ENCODE measurements at places on chromosomes 4 and X.

GRCh38 chrX:23664496-23664895, 2.8 kb upstream of the PRDX4 start:
- DNase-seq: no peak

DNA sequence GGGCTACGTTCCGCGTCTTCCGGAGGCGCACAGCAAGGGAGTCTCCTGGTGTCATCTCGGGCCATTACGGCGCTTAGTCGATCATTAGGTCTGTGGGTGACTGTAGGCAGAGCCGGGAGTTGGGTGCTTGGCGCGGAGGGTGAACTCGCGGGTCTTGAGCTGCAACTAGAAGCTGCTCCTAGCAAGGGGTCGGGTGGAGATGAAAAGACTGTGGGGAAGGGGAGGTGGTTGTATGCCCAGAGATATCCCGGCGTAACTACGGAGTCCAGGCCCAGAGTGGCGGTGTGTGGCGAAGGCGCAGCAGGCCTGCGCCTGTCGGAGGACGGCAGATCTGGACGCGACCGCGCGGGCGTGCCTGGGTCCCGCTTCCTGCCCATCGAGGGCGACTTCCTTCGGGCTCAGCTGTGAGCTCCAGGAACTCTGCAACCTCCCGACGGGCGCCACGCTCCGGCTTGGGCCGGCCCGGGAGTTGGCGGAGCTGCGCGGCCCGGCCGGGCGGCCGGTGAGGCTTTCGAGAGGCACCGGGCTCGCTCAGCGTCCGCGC, 2.7 kb upstream of the NKX3-2 start:
- no peak for DNase-seq

DNA sequence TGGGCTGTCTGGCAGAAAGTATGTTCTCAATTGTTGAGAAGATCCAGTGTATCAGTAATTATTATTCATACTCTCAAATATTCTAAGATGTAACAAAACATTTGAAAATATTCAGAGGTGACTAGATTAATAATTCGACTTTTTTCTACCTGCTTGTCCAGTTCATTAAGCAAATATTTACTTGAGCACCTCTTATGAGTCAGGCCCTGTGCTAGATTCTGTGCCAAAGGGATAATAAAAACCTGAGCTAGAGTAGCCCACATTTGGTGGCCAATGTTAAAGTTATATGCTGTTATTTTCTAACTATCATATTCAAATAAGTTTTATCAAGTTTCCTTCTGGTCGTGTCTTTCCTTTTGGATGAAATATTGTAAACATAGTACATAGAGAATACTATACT, 58.5 kb downstream of the ARHGAP10 start:
- no peak for DNase-seq

GRCh38 chrX:74293343-74293946, 10.5 kb upstream of the ZCCHC13 start:
- DNase-seq: peak; percentile 55

DNA sequence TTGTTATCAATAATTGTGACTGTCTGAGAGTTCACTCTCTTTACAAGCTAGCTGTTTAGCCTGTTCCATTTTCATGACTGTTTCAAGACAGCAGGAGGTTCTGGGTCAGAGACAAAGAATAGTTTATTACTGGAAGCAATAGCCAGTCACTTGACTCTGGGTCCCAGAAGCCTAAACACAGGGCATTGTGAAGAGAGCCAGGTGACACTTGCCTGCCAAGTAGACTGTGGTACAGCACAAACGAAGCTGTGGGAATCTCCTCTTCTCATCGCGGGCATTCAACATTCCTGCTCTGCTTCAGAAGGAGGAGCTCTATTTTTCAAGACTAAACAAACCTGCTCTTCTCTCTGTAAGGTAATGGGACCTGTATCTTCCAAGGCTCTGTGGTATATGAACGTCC, 485.1 kb downstream of the TRIML1 start:
- no peak for DNase-seq

DNA sequence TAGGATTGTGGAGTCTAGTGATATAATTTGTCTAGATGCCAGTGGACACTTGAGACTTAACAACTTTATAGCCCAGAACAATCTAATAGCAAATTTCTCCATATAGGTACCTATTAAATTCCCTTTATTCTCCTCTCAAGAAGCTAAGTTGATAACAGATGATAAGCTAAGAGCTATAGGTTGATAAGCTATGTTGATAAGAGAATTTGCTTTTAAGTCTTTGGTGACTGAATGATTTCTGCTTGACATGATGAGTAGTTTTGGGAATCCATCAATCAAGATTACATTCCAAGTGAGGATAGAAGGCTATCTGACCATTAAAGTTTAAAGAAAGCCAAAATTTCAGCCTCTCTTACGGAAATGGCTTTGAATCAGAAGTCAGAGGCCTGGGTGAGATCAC, 131.6 kb downstream of the EMCN start:
- DNase-seq: no peak

- DNase-seq: no peak
Measured at GRCh38 chr4:15410750-15411149, 17.1 kb upstream of the C1QTNF7 start.
